Central memory CD4-positive, alpha-beta T cell (primary cell): ENCODE measurements at places on chromosomes 11 and 22.

- no peak for DNase-seq
These were observed 173.7 kb upstream of the DDI1 start for GRCh38 chr11:103862802-103863174.

DNA sequence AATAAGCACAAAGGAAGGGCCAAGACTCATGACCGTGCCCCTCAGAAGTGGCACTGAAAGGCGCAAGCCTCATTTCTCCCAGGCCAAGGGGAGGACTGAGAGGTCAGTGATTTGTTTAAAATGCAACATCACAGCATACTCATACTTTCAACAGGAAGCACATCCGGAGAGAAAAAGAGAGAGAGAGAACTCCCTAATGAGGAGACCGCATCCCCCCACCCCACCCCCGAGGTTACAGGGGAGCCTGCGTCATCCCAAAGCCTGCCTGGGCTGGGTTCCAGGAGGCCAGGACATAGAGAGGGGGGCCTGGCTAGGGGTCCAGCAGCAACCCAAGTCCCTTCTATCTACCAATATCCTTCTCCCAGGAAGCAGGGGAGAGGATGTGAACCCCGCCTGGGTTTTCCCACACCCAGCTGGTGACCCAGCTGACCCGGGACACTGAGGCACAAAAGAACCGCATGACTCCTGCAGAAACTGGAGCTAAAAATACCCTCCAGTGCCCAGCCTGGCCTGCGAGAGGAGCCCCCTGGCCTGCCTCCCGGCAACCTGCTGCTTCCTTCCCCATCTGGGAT is 3.8 kb downstream of the CSNK1E start:
- peak; percentile 36 for DNase-seq

DNA sequence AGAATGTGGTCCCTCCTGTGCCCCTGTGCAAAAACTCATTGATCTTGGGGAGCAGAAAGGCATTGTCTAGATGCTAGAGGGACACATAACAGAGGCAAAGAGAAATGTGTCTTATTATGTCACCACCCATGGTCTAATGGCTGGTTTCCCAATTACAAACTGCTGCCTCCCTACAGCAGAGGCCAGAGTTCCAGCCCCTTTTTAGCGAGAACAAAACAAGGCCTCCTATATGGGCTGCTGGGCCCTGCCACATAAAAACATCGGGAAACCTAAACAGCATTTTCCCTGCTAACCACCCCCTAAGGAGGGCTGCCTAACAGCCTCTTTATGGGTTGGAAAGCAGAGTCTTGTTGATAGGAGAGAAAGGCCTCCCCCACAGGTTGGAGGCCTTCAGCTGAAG is 75.2 kb upstream of the CRTAM start:
- DNase-seq: no peak

DNA sequence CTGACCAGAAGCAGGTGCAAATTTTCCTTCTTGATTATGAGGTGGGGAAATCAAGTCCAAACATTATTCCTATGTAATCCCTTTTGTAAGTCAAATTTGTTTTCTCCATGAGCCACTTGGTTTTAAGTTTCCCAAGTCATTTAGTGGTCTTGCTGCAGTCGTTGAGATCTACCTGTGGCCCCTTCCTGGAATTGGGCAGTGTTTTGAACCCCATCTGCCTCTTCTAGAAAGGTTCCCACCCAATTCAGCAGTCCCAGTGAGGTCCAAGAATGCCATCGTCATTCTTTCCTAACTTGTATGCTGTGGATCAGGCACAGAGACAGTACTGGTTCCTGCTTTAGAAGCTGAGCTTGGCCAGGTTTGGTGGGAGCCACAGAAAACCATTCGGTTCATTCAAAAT is 77.8 kb upstream of the GNAZ start:
- no peak for DNase-seq

- no peak for DNase-seq
These were observed 2.6 kb upstream of the ATG2A start for GRCh38 chr11:64919627-64920026.
